ENCODE measurements at places on chromosomes 4 and X. TPM values are rescaled to one million over a fixed set of nuclear protein-coding genes. Genes with fewer than 3 reads are reported as not detected.

The GAB3 gene
- 16.0 TPM for total RNA-seq

The AKAP14 gene
- not detected for total RNA-seq

The FGG gene
- total RNA-seq = 255 TPM

The CCSER1 gene
- 24.9 TPM for total RNA-seq

The DIPK2B gene
- total RNA-seq = 11.2 TPM

The RAI2 gene
- 16.8 TPM for total RNA-seq

The UGT2B11 gene
- total RNA-seq = not detected

The PWWP3B gene
- 0.67 TPM for total RNA-seq

The PPEF2 gene
- not detected for total RNA-seq

The MTNR1A gene
- not detected for total RNA-seq

The GPR101 gene
- total RNA-seq = not detected

The CSAG2 gene
- not detected for total RNA-seq

The DDX53 gene
- total RNA-seq = not detected

The DRD5 gene
- not detected for total RNA-seq

The NRK gene
- under 0.01 TPM for total RNA-seq

The SH3TC1 gene
- 34.1 TPM for total RNA-seq

The RBMXL3 gene
- total RNA-seq = not detected

The HTR2C gene
- not detected for total RNA-seq

The EXOC1L gene
- total RNA-seq = not detected

The CTPS2 gene
- 12.0 TPM for total RNA-seq

The GPC4 gene
- 31.4 TPM for total RNA-seq

The MAGEA6 gene
- not detected for total RNA-seq

The GLRA3 gene
- total RNA-seq = 0.03 TPM

The IL1RAPL1 gene
- total RNA-seq = not detected

The FOXR2 gene
- total RNA-seq = not detected

The SUPT20HL2 gene
- total RNA-seq = not detected

The CFI gene
- 57.7 TPM for total RNA-seq

The NWD2 gene
- total RNA-seq = not detected

The CCDC158 gene
- 0.30 TPM for total RNA-seq

The TSPAN5 gene
- 7.8 TPM for total RNA-seq

The OTC gene
- not detected for total RNA-seq

The MAGEA9B gene
- not detected for total RNA-seq

The SMARCA1 gene
- total RNA-seq = 43.0 TPM

The SORCS2 gene
- 6.1 TPM for total RNA-seq

The GPC3 gene
- 63.2 TPM for total RNA-seq

The ASB5 gene
- total RNA-seq = not detected

All from upper lobe of left lung (tissue), 6 donors.